NCI-H2029 treated with DMSO at 0.1 percent for 48 hours (cell line): ENCODE measurements at places on chromosomes 3 and 15.

DNA sequence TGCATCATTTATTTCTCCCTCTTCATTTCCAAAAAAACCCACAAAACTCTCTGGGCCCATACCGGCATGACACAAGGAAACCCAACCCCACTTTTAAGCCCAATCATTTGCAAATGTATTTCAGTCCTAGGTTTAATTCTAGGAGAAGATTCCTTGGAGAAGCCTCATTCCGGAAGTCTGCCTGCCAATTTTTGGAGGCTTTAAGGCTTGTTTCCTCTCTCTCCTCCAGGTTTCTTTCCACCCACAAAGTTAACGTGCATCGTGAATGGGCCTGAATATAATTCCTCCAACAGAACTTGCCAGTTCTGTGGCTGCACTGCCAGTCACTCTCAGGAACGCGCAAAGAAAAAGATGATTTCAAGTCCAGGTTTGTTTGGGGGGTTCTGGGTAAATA lies 69.9 kb upstream of the FOXP1 start:
- DNase-seq: no peak

- no peak for DNase-seq
These were observed 414.6 kb downstream of the FOXP1 start for GRCh38 chr3:71168880-71169411.

DNA sequence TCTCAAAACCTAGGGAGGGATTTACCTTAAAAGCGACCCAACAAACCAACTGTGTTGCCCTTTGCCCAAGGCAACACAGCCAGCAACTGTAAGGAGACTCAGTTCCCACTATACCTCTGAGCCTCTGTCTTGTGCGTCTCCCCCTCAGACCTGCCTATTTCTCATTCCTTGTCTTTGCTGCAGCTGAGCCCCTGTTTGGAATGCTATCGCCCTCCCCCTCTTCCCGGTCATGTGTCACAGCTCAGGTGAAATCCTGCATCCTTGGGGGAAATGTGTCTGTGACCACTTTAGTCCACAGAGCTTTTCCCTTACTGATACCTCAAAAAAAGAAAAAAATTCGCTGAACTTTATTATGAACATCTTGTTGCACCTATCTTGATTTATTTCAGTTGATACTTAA lies 52.0 kb upstream of the LRIG1 start:
- no peak for DNase-seq

GRCh38 chr3:76456322-76456721 lies 583.6 kb upstream of the ROBO2 start:
- no peak for DNase-seq
